ENCODE measurements at places on chromosomes 16 and 17. TPM values are rescaled to one million over a fixed set of nuclear protein-coding genes. Genes with fewer than 3 reads are reported as not detected.

Gene EPOP
- 37.1 TPM for total RNA-seq

Gene ANKRD13B
- total RNA-seq: 14.1 TPM

DNA sequence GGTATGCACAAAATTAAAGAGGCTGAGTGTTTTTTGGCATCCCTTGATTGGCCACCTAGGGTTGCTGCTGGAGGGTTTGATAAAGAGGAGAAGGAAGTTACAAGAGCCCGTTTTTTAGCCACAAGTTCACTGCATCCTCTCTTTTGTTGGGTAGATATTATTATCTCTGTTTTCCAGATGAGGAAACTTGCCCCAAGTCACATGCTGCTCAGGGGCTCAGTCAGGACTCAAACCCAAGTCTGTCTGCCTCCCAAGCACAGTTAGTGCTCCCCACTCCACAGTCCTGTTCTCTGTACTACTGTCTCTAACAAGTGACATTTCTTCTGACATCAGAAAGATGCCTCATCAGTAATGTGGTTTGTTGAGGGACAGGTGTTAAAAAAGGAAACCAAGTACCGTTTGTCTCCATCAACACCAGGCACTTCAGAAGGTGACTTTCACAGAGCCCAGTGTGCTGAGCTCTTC is 1.4 kb downstream of the NT5M start:
- peak overlapping the region; percentile 75 for H3K27ac ChIP-seq
- H3K36me3 ChIP-seq: no peaks in the 10 kb centered on the region
- no peaks in the 10 kb centered on the region for H3K27me3 ChIP-seq

- H3K27me3 ChIP-seq: no peaks in the 10 kb centered on the region
- peak overlapping the region; percentile 94 for H3K27ac ChIP-seq
- peaks cover 39% of the 10 kb centered on the region for H3K36me3 ChIP-seq
- peak overlapping the region; percentile 24 for H3K4me3 ChIP-seq
- peaks cover 65% of the 10 kb centered on the region for H3K4me1 ChIP-seq
- DNase-seq: no peak
Observed at GRCh38 chr17:80856863-80857755, 134.5 kb upstream of the CHMP6 start.

DNA sequence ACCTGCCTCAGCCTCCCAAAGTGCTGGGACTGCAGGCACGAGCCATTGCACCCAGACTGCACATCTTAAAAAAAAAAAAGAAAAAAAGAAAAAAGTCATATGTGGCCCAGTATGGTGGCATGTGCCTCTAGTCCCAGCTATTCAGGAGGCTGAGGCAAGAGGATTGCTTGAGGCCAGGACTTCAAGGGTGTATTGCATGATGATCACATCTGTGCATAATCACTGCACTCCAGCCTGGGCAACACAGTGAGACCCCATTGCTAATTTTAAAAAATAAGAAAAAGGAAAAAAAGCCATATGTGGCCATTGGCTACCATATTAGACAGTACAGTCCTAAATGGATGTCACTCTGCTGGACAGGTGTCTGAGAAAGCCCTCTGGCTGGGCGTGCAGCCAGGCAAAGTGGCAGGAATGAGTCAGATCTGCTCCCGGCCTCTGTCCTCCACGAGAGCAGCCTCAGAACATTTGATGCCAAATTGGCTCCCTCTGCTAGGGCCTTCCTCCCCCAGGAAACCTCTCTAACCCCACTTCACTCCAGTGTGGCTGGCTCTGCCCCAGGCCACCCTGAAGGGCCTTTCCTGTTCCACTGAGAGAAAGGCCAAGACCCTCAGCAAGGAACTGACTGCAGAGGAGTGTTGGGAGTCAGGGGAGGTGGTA is 14.7 kb downstream of the CA7 start:
- no peaks in the 10 kb centered on the region for H3K36me3 ChIP-seq
- no peak for DNase-seq
- no peaks in the 10 kb centered on the region for H3K4me1 ChIP-seq
- H3K27ac ChIP-seq: no peak overlapping the region

All from activated CD4-positive, alpha-beta memory T cell treated with anti-CD3 and anti-CD28 coated beads for 36 hours (primary cell).